ENCODE measurements at places on chromosomes 13 and 19.

DNA sequence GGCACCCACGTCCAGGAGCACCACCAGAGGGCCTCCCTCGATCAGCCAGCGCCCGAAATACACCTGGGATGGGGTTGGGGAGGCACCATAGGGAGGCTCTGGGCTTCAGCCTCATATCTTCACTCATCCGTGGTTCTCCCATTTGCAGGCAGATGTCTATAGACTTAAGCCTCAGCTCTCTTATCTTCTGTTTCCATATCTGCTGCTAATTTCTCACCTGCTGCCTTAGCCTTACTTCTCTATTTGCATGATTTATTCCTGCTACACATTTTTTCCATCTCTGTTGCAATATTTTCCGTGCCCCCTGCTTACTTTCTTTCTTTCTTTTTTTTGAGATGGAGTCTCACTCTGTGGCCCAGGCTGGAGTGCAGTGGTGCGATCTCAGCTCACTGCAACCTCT is 5.8 kb downstream of the GYS1 start:
- DNase-seq: no peak

- DNase-seq: no peak
Measured at GRCh38 chr19:4983346-4984105, 14.6 kb downstream of the KDM4B start.

DNA sequence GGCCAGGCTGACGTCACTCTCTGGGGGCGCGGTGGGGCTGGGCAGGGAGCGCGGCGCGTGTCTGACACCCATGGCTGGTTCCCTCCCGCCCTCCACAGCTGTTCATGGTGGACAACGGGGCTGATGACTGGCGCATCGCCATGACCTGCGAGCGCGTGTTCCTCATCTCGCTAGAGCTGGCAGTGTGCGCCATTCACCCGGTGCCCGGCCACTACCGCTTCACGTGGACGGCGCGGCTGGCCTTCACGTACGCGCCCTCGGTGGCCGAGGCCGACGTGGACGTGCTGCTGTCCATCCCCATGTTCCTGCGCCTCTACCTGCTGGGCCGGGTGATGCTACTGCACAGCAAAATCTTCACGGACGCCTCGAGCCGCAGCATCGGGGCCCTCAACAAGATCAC is 14.7 kb downstream of the KCNN1 start:
- DNase-seq: no peak

DNA sequence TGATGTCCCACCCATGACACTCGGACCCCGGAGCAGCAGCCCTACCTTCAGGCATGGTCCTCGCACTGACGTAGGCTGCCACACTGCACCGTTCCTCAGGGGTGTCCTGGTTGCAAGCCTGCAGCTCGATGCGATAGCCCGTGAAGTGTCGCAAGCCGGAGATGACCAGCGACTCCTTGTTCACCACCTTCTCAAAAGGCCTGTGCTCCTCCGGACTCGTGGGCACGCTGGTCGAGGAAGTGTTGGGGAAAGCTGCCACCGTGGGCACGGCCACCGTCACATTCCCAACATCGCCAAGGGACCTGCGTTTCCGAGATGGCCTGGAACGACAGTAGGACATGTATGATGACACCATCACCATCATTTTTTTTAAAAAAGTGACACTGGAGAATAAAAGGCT is 73.3 kb downstream of the ZNF557 start:
- no peak for DNase-seq

DNA sequence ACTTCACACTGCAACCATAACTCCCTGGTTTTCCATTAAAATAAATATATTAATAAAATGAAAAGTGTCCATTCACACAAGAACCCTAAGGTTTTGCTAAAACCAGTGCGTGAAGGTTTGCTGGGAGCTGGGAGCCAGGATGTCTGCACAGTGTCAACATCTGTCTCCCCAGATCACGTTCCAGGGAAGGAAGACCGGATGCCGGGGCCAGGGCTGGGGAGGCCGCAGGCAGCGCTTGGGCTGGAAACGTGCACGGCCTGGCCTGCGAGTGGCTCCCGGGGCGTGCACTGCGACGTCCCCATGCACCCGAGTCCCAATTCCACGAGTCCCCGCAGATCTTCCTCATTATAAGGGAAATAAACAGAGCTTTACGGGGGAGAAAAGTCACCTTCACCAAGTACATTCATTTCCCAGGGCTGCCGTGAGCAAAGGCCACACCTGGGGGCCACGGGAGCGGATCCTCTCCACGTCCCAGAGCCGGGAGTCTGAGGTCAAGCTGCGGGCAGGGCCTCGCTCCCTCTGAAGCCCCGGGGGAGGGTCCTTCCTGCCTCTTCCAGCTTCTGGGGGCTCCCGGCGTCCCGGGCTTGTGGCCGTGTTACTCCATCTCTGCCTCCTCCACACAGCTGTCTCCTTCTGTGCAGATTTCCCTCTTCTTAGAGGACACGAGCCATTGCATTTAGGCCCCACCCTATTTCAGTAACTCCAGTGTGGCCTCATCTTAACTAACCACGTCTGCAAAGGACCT is 12.8 kb downstream of the SHC2 start:
- DNase-seq: no peak

GRCh38 chr13:29753618-29754472 is 96.6 kb downstream of the UBL3 start:
- DNase-seq: no peak

DNA sequence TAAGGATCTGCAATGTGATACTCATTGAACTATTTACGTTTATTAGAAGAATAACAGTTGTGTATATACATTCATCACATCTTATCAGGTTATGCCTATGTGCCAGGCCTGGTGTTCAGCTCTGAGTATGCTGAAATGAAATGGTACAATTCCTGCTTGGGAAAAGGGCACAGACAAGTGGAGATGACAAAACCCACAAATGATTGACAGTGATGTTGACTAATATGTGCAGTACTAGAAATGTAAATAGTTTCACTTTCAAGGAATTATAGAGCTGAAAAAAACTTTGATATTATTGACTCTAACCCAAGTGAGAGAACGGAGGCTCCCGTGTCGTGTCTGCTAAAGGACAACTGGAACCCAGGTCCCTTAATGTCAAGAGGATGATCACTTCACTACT is 386.8 kb upstream of the DACH1 start:
- DNase-seq: no peak

GRCh38 chr13:99310382-99311031 is 3.3 kb upstream of the GPR183 start:
- DNase-seq: no peak

GRCh38 chr19:51210191-51210784 is 14.6 kb upstream of the CD33 start:
- no peak for DNase-seq

- DNase-seq: no peak
Measured at GRCh38 chr13:49993111-49993510, 3.7 kb upstream of the TRIM13 start.

DNA sequence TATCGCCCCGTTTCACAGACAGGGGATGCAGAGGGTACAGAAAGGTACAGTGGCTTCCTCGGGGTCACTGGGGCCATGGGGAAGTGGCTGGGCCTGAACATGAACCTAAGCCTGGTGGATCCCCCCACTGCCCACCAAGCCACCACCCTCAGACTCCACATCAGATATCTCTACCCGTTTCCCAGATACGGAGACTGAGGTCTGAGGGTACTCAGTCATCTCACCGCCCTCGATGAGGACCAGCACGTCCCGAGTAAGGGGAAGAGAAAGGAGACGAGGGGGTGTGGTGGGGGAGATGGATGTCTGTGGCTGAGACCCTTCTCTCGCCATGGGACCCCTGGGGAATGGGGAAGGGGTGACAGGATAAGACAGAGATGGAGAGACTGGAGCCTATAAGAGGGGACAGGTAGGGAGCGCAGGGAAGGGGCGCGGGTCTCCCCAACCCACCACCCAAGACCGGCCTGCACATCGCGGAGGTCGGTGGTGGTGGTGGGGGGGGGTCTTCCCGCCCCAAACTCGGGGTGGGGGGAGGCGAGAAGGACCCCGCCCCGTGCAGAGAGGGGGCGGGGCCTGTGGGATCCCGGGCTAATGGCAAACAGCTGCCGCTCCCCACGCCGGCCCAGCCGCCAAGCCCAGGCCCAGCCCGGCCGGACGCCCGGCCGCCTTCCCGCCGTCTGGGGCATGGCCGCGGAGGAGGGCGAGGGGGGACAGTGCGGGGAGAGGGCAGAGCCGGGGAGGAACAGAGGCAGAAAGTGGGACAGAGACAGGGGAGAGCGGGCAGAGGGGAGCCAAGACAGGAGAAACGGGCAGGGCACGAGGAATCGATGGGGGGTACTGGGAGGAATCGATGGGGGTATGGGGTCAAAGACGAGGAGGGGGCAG is 698 bp downstream of the KANK2 start:
- no peak for DNase-seq

DNA sequence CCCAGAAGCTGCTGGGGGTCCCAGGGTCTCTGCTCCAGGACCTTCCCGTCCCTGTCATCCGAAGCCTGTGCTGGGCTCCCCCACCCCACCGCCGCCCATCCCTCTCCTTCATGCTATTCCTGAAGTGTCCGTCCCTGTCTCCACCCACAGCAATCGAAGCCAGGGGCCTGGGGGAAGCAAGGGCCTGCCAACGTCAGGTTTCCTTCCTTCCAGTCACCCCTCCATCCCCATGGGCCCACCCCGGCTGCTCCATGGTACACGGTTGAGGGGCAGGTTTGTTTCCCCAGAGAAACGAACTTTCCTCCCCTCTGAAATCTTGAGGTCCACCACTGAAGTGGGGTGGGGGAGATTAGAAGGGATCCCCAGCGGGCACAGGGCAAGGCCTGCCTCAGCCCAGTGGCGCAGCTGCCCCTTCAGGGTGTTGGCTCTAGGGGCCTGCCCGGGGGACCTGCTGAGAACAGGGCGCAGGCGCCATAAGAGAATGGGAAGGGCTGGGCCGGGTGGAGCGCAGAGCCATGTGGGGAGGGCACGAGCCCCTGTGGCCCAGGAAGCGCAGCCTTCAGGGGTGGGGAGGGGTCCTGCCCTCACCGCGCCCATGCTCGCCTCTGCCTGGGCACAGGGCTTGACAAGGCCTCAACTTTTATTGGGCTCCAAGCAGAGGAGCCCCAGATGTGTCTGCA is 16.1 kb downstream of the CEBPG start:
- DNase-seq: no peak

DNA sequence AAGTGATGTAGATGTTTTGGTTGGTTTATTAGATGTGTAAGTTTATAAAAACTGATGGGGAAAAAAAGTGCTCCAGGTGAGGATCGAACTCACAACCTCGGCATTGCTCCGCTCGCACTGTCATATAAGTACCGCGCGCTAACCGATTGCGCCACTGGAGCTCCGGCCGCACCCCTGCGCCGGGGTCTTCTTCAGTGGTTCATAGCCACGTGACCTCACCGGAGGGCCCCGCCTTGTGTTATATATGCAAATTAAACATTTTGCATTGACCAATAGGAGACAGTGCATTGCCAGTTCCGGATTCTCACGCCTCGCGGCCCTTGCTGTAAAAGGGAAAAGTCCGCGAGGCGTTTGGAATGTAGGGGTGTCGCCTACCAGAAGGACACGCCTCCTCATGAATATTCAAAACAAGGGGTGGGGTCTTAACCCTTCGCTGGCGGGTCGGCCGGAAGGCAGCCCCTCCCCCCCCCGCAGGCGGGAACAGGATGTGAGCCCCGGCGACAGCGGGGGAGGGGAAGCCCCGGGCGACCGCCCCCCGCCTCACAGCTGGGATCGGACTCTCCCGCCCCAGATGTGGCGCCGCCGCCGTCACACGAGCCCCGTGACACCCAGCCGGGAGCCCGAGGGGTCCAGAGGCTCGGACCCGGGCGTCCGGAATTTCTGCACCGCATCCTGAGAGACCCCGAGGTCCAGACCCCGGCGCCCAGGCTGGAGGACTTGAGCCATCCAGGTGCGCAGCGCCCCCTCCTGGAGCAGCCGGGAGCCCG is at the start of gene PLEKHG2:
Gene PLEKHG2, plus strand, starts transcription at position 570 of the 767 bp plus-strand sequence. CDS start 1,418 bp downstream, outside the sequence.
- peak; percentile 98 for DNase-seq

DNA sequence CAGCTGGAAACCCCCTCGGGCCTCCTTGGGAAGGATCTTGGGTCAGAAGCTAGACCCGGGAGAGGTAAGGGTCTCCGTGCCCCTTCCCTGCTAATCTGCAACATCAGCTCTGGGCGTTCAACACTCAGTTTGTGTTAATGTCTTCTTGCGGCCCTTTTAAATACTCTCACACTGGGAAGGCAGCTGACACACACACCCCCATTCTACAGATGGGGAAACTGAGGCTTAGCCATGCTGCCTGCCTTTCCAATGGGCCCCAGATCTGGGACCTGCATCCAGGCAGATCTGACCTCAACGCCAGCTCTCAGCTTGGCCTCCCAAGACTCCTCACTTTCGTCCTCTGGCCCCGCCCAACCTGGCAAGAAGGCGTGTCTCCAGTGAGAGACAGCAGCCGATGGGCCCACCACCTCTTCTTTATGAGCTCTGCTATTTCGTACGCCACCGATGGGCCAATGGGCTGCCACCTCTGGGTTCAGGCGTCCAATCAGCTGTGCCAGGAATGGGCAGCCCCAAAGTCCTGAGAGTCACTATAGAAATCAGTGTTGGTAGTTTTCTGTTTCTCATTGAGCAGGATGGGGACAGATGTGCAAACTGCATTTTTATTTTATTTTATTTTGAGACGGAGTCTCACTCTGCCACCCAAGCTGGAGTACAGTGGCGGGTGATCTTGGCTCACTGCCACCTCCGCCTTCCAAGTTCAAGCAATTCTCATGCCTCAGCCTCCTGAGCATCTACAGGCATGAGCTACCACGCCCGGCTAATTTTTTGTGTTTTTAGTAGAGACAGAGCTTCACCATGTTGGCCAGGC is 43.8 kb downstream of the DNM2 start:
- DNase-seq: no peak

All from CD4-positive, alpha-beta T cell treated with Interferon gamma for 1 hour (primary cell).